ENCODE measurements at places on chromosomes 12 and 14. TPM values are rescaled to one million over a fixed set of nuclear protein-coding genes. Genes with fewer than 3 reads are reported as not detected.

DNA sequence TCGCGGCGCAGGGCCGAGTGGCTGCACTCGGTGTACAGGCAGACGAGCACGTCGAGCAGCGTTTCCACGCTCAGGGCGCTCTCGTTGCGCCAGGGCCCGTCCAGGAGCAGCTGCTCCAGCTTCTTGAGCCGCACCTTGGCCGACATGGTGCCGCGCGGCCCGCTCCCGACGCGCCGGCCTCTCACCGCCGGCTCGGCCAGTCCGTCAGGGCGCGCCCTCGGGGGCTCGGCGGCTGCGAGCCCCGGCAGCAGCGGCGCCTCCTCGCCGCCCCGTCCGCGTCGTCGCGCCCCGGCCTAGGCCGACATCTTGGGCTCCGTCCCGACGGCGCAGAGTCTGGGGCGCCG lies 349 bp downstream of the CDC42BPB start:
- no peak for DNase-seq

GRCh38 chr12:43151441-43151981 lies 400.5 kb downstream of the ADAMTS20 start:
- DNase-seq = no peak

DNA sequence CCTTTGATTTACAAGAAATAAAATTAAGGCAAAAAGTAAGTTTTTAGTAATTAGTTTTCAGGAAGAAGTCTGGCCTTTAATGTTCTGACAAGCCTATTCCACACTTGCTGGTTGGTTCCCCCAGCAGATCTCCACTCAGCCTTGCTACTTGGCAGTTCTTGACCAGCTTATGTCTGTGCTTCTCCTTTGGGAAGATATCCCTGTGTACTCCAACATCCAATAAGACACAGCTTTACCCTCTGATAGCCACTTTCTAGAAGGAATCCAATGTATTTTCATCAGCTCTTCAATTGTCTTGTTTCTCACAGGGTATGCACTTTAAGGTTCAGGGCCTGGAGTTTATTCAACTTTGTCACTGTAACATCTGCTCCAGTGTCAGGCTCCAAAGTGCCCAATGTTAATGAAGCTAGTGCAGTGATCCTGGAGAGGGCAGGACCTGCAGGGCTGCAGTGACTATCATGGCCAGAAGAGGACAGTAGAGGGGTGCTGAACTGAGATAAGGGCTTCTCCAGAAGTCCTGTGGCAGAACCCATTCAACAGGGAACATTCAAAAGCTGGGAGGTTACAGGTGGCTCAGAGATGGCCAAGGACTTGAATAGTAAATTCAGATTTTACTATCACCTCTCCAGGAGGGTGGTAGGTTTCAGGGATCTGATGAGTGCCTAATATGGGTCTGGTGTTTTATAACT lies 22.9 kb downstream of the JKAMP start:
- peak; percentile 63 for DNase-seq

- DNase-seq = peak; percentile 88
Observed at GRCh38 chr12:114662512-114663177, 21.3 kb downstream of the TBX3 start.

Gene EFS
- 5.4 TPM for total RNA-seq

- DNase-seq = no peak
Observed at GRCh38 chr14:67423424-67423823, 11.5 kb upstream of the PLEK2 start.

- no peak for DNase-seq
Observed at GRCh38 chr12:131959116-131959515, 9.4 kb downstream of the EP400 start.

DNA sequence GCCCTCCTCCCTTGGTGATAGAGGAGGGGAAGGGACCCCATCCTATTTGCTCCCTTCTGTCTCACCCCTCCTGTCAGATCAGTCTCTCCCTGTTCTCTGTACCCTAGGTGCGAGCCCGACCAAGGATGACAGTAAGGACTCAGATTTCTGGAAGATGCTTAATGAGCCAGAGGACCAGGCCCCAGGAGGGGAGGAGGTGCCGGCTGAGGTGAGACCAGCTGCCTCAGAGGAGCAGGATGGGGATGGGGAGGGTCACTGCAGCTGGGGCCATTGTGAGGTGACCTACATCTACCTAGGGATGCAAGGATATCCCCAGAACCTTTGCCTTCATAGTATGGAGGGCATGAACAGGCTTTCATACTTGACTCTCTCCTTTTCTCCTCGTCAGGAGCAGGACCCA lies 22.2 kb downstream of the AGAP2 start:
- DNase-seq = no peak

Gene KLRB1
- not detected for total RNA-seq

Gene IRAK3
- 1.6 TPM for total RNA-seq

Gene NGB
- not detected for total RNA-seq

DNA sequence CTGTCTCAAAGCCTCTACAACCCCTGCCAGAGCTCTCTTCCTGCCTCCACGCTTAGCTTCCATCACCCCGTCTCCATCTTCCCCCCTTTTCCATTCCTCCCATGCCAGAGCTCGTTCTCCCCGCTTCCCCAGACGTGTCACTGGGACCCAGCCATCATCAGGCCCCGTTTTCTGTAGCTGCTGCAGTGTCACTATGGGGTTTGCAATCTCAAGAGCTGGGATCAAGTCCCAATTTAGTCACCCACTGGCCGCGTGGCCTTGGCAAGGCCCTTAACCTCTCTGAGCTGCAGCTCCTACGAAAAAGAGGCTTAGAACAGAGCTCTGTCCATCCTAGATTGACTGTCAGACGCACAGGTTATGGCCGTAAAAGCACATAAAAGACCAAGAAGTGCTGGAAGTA lies 901 bp upstream of the FAIM2 start:
- no peak for DNase-seq

DNA sequence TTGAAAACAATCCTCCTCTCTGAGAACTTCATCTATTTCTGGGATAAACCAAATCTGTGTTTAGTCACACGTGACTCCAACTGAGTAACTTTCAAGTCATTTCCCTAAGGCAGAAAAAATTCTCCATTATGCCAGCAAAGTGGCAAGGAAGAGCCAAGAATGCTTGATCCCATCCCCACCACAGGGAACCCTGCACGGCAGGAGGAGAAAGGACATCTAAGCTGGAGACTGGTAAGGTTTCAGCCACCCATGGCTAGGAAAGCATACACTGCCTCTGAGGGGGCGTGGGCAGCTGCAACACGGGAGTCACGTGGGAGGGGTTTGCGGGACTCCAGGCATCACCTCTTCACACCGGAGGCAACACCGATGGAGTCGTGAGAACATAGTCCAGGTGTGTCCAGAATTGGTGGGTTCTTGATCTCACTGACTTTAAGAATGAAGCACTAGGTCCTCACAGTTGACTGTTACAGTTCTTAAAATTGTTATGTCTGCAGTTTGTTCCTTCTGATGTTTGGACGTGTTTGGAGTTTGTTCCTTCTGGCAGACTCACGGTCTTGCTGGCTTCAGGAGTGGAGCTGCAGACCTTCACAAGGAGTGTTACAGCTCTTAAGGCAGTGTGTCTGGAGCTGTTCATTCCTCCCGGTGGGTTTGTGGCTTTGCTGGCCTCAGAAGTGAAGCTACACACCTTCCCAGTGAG lies 2.7 kb upstream of the SIVA1 start:
- peak; percentile 50 for DNase-seq

Gene DTX1
- total RNA-seq = not detected

DNA sequence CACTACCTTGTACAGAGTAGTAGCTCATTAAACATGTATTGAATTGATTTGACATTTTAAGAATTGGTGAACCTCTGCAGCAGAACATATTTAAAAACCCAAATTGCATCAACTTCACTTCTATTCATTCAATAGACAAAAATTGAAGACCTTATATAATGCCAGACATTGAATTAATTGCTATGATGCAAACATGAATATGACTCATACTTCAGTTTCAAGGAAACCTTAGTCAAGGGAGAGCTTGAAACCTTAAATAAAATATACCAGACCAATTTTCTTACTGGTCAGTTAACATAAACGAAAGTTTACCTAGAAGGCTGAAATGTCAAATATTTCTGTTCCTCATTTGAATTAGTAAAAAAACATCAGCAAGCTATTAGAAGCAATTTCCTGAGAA lies 5.0 kb upstream of the MGAT4C start:
- peak; percentile 70 for DNase-seq

GRCh38 chr12:46300910-46301309 lies 32.1 kb upstream of the SLC38A1 start:
- peak; percentile 27 for DNase-seq

DNA sequence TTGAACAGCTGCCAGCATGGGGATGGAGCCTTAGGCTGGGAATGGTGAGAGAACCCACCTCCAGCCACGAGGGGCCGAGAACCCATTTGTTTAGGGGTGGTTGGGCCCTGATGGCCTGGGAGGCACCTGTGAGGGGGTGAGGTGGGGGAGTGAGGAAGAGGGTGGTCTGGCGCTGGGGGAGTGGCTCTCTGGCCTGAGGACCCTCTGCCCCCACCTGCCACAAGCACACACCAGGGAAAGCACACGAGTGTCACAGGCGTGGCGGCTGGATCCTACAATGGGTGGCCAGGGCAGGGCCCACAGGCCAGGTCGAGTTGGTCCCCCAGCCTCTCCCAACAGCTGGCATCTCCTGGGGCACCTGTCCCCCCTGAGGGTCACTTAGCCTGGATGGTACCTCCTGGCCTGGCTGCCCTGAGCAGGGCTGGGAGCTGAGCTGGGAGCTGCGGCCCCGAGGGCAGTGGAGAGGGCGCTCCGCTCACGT lies 340.5 kb downstream of the TMEM121 start:
- DNase-seq = no peak

DNA sequence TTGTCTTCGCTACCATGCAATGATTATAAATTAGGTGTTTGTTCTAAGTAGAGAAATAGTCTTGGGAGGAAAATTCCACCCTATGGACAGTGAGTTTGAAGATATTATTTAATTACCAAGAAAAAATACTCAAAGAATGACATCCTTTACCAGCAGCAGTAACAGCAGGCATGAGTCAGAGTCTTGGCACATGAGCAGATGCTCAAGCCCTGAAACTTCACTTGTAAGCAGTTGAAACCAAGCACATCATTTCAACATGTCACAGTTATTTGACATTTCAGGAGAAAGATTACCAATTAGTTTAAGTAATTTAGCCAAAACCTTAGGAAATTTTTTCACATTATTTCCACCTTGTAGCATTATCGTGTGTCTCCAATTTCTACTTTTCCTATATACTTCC lies 99.2 kb downstream of the C12orf50 start:
- peak; percentile 91 for DNase-seq

Gene TAS2R7
- not detected for total RNA-seq

GRCh38 chr14:76250302-76250701 lies 98.6 kb downstream of the GPATCH2L start:
- no peak for DNase-seq

- DNase-seq = no peak
Observed at GRCh38 chr12:19434538-19434937, 4.8 kb upstream of the AEBP2 start.

- no peak for DNase-seq
Observed at GRCh38 chr12:206746-207440, 7.1 kb downstream of the SLC6A12 start.

Gene SPTB
- total RNA-seq = not detected

- no peak for DNase-seq
Observed at GRCh38 chr14:22336031-22336430, 253.0 kb downstream of the DAD1 start.

Gene IL22
- not detected for total RNA-seq

DNA sequence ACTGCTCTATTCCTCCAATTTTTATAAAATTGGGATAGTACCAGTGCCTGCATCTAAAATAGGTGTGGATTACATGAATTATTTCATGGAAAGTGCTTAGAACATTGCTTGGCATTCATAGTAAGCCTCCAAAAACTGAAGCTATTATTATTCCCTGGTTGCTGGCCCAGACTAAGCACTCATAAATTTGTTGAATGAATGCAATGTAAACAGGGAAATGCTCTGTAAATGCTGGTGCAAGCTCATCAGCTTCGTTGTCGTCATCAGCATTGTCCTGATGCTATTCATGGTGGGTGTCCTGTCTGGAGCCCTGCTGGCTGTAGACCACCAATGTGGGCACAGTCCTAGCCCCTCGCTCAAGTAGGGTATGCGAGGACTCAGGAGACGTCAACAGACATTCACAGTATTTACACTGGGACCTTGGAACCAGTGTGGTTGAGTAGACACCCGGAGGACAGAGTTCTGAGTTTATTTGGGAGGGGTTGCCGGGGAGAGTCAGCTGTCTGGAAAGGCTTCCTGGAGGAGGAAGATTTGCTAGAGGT lies 16.5 kb downstream of the BDKRB2 start:
- DNase-seq = no peak

DNA sequence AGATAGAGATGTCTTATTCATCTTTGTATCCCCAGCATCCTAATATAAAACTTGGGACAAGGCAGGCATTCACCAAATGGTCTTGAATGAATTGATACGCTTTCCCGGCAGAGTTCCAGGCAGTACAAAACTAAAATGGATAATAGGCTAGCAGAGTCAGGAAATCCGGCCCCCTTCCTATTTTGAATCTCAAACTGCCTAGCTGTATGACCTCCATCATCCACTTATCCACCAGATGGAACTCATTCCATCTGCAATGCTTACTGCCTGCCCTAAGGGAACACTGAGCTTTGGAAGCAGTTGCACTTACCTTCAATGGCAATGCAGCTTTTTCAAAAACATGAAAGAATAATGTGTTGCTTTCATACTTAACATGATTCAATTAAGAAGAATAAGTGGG lies 43.4 kb downstream of the BDKRB1 start:
- no peak for DNase-seq
